HuH-7 (cell line): ENCODE measurements at places on chromosomes 1 and 21.

DNA sequence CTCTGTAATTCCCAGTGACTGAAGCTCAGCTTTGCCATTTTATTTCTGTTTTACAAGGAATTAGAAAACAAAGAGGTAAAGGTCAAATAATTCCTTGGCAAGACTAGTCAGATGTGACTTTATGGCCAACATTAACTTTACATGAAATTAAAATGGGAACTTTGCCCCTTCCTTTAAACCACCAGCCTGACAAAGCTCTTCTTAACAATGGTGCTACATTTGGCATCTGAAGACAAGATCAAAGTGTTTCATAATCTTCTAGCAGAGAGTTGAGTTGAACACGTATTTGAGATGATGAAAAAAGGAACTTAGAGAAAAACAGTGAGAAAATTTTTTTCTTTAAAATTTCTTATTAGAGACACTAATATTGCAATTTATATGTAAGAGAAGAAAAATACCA lies 193.8 kb downstream of the AK5 start:
- DNase-seq = no peak

DNA sequence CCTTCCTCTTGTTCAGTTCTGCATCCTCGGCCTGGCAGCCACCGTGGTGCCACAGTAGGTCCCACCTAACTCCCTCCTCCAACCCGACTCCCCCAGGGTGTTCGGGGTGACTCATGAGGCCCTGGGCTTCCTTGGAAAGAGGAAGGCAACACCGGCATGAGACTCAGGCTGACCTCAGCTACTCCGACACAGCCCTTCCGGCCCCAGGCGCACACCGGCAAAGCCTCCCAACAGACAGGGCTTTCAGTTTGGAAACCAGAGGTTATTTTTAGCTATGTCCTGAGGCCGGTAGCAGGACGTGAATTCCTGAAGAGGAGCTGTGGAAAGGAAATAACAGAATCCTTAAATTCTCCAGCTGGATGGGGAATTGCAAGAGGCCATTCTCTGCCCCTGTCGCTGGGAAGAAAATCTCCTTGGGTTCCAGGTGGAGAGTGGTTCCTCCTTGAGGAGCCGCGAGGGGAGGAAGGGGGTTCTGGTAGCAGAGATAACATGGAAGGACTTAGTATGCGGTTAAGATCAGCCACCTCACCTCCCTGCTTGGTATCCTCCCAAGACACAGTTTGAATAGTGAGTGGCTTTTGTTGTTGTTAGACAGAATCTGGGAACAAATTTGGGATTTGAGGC lies 24.4 kb downstream of the PLXNA2 start:
- DNase-seq = no peak

GRCh38 chr1:205692423-205692822 lies 12.1 kb upstream of the SLC45A3 start:
- DNase-seq = no peak

DNA sequence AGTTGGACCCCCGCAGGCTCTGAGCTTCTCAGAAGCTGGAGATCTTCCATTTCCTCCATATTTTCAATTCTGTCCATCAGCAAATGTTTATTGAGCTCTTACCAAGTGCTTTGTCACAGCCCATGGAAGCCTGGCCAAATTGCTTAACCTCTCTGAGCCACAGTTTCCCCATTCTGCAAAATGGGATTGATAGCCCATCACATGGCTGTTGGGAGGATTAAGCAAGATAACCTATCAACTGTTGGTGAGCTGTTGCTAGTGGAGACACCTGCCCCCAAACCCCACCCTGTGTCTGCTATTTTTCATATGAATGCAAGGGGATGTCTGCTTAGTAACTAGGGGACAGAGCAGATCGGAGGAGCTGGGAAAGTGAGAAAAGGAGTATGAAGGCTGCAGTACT lies 38.3 kb downstream of the CD34 start:
- DNase-seq = no peak

DNA sequence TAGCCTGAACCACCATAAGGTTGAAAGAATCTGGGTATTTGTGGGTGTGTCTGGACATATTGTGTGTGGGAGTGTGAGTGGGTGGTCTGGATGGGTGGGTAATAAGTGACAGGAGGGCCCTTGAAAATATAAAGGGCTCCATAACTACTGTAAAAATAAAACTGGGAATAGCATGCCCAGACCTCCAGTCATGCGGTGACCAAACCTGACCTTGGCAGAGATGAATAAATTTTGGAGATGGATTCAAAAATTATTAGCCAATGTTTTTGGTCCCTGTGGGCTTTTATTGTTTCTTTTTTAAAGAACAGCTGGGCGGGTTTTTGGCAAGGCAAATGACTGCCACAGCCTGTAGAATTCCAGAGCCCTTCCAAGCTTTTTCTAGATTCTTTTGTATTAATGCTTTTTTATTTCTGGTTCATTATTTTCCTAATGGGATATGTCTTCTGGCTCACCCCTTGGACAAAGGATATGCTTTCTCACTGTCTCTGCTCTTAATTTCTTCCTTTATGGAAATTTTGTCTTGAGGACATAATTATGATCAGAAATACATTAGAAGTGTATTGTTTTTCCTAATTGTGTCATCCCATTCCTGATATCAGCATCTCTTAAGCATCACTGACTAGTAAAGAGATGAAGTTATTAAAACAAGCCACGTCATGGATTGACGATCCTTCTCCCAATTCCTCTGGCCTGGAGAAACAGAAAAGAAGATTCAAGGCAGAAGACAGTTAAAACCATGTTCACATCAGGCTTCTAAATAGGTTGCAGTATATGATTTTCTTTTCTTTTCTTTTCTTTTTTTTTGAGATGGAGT lies 69.5 kb downstream of the NTMT2 start:
- no peak for DNase-seq

DNA sequence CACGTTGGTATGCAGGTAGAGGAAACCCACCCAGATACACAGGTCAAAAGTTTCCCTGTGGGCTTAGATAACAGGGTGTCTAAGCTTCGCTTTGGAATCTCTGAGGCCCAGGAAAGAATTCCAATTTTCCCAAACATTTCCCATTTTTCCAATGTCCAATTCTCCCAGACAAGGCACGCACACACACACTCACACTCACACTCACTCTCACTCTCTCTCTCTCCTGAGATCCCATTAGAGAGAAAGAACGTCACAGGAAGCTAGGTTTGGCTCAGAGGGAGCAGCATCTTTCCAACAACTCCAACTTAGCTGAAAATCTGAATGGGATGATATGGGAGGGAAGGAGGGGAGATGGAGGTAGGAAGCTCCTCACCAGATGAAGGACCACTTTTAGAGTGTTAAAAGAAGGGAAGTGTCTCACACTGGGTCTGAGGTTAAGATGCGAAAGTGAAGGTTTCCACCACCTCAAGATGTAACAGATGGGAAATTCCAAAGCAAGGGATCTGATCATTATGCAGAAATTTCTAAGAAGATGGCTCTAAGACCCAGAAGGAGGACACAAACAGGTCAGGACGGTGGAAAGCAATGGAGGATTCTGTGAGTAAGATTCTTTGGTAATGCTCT lies 63.5 kb downstream of the GNG12 start:
- DNase-seq = no peak

DNA sequence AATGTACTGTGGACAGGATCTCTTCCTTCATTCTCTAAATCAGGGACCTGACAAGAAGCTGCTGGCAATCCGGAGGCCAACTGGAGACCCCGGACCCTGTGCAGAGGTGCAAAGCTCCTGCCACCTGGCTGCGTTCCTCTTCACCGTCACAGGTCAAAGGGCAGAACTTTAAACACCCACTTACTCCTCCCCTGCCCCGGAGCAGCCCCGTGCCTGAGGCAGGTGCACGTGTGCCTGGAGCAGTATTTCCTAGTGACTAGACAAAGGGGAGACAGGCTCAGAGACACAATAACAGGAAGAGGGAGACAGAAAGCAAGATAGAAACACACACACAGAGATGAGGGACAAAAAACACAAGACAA lies 6.6 kb upstream of the PIGC start:
- no peak for DNase-seq

DNA sequence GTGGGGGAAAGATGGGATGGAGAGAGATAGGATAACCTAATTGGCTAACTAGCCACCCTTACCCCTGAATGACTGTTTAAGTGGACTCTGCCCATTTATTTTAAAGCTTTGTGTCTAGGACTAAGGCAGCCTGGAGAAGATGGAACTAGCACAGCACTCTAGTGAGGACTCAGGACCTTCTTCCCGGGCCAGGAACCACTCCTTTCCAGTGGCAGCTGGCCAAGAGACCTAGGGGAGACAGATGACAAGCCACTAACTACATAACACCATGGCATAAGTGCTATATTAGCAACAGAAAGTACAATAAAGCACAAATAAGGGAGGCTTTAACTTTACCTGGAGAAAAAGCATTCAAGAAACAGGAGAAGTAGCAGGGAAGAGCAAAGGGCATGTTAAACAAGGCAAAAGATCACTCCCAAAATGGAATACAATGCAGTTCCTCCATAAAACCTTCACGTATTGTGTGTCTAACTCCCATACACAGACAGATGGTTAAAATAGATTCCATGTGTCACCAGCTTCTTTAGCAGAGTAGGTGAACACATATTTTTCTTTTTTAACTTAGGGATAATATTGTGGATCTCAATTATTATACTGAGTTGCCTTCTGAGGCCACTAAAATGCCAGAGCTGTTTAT lies 20.6 kb downstream of the CLCA1 start:
- no peak for DNase-seq

GRCh38 chr1:16215882-16216753 lies 3.7 kb upstream of the ARHGEF19 start:
- DNase-seq = peak; percentile 89

GRCh38 chr1:228306275-228307217 lies 98.7 kb downstream of the OBSCN start:
- DNase-seq = no peak

- no peak for DNase-seq
Measured at GRCh38 chr1:200992382-200993048, 31.0 kb downstream of the KIF21B start.
